Muscle of leg (tissue), 16 donors: ENCODE measurements at places on chromosomes 7 and 10. TPM values are rescaled to one million over a fixed set of nuclear protein-coding genes. Genes with fewer than 3 reads are reported as not detected.
A peak's percentile ranks its signal among the peaks of the same experiment; 100 is the strongest.

DNA sequence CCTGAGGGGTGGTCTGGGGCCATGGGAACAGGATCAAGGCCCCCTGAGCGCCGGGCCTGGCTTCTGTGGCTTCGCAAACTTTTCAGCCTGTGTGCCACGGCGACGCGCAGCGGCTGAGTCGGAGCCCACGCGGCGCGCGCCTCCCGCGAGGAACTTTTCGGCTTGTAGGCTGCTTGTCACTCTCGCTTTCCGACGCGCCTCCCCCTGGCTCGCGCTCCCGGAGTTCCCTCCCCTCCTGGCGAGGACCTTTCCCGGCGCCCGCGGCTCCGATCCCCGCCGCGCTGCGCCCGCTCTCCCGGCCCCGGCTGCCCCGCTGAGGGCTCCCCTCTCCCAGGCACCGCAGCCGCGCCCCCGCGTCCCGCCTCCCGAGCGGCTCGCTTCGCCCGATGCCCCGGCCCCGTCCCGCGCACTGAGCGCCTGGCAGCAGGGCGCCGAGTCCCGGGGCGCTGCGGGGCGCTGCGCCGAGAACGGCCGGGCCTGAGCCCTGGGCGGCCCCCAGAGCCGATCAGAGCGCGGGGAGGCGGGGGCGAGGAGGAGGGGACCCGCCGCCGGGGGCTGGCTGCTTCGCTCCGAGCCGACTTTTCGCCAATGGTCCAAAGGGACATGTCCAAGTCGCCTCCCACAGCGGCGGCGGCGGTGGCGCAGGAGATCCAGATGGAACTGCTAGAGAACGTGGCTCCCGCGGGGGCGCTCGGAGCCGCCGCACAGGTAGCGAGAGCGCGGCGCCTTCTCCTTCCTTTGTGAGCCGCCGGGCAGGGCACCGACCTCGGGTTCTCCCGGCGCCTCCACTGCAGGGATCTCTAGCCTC, at the start of gene CACNB2:
Gene CACNB2 (plus strand): TSS at position 276 of the 808 bp plus-strand sequence.
- peak; percentile 84 for DNase-seq

DNA sequence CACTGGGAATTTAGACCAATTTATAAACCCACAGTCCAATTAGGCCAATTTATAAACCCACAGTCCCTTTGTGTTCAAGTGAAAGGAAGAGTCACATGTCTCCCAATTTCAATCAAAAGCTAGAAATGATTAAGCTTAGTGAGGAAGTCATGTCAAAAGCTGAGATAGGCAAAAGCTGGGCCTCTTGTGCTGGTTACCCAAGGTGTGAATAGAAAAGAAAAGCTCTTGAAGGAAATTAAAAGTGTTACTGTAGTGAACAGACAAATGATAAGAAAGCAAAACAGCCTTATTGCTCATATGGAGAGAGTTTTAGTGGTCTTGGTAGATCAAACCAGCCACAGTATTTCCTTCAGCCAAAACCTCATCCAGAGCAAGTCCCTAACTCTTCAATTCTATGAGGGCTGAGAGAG, 245.0 kb downstream of the HDAC9 start:
- DNase-seq: no peak

GRCh38 chr10:111077785-111078504, 1.1 kb downstream of the ADRA2A start:
- DNase-seq: peak; percentile 28

DNA sequence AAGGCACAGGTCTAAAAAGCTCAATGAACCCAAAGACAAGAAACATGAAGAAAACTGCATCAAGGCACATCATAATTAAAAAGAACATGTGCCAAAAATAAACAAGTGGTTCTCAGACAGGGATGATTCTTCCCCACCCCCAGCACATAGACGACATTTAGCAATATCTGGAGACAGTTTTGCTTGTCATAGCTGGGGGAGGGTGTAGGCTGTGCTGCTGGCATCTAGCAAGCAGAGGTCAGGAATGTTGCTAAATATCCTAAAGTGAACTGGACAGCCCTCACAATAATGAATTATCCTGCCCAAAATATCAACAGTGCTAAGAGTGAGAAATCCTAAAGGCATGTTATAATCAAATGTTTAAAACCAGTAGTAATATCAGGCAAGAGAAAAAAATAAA, 122.6 kb downstream of the MICU1 start:
- DNase-seq: no peak

- DNase-seq: no peak
Observed at GRCh38 chr10:131871673-131872005, 29.2 kb upstream of the PPP2R2D start.

GRCh38 chr10:47262606-47263533, 37.1 kb upstream of the GDF10 start:
- no peak for DNase-seq

DNA sequence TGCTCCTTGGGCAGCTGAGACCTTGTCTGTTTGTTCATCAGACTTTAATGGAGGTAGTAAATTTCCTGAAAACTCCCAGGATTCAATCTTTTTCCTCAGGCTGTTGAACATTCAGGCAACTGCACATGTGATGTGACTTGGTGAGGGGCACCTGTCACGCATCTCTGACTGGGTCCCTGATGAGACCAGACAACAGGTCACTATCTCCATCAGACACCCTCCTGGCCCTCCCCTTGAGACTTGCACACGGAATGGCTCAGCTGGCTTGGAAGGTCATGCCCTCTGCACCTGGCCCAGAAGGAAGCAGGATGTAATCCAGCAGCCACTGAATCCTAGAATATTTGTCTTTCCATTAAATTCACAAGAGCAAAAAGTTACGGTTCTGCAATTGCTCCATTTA, 15.9 kb downstream of the AQP1 start:
- DNase-seq: peak; percentile 11

The CCDC172 gene
- total RNA-seq: not detected
